Natural killer cell (primary cell): ENCODE measurements at places on chromosomes 7 and 10.

- DNase-seq: no peak
Observed at GRCh38 chr10:96188916-96189315, 58.8 kb downstream of the ZNF518A start.

DNA sequence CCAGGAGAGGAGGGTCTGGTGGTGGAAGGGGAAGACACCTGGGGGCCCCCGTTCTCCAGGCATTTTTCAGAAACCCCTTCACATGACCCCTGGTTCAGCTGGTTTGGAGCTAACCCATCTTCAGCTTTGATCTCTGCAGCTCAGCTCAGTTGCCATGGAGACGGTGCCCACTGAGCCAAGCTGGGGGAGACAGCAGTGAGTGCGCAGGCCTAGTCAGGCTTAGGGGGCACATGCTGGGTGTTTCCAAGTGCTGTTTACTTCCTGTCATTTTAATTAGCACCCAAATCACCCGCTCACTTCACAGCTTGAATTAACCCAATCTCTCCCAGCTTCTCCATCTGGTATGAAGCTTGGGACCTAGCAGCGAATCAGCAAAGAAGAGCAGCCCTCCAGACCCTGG lies 9.0 kb downstream of the SPOCK2 start:
- DNase-seq: peak; percentile 60

DNA sequence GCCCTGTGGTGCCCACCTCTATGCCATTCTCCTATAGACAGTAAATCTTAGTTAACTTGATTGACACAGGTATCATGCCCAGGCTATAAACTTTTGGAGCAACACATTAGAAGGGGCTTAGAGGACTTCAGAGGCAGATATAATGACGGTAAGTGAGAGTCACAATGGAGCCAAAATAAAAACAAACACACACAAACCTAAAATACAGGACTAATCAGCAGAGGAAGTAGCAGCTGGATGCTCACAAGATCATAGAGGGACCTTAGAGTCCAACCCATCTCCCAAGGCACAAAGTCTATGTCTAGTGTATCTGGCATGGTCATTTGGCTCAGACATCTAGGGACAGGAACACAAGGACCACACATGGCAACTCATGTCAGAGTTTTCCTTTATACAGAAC lies 12.3 kb downstream of the SLC13A4 start:
- DNase-seq: no peak

DNA sequence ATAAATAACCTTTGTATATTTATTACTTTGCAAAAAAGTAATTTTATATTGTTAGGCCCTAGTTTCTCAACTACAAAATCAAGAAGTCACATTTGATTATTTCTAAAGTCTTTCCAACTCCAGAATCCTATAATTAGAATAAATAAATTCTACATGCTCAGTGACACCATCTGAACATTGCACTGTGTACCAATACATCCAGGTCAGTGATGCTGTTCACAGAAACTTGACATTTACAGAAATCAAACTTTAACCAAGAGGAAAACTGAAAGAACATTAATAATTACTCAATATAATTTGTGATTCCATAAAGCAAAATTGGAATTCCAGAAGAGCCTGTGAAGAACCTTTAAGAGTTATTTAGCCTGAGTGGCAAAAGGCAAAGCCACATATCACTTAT lies 104.0 kb upstream of the FAM133B start:
- DNase-seq: no peak

GRCh38 chr7:155431231-155431630 lies 26.7 kb upstream of the EN2 start:
- DNase-seq: no peak

GRCh38 chr10:49072166-49072885 lies 43.0 kb downstream of the VSTM4 start:
- no peak for DNase-seq

DNA sequence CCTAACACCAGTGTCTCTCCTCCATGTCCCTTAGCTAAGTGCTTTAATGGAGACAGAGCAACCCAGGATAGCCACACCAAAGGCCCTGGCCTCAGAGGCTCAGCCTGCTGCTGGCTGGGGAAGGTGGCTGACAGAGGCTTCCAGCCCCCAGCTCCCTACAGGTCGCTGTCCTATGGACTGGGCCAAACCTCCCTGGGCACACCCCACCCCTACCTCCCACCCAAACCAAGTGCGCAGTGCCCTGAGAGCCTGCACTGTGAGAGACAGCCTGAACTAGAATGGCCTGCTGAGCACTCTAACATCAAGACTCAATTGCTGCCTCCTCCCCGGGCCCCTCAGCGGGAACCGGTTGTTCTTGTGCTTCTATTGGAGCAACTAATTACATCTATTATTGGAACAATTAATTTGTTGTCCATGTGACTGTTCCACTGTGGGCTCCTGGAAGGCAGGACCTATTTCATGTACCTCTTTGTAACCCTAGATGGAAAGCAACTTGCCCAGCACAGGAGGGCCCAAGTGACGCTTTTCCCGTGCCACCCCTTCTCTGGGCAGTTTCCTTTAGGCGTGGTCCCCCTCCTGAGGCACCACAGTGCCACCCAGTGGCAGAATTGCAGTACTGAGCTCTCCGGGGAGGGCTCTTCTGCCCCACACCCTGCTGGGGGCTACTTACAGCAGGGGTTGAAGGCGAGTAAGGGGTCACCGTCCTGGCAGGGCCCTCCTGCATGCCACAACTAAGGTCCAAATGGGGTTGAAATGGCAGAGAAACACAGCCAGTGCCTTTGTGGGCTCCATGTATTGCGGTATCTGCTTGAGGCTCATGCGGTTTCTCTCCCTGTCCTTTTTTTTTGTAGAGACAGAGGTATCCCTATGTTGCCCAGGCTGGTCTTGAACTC lies 63.7 kb upstream of the WAPL start:
- peak; percentile 86 for DNase-seq

GRCh38 chr10:94193466-94193924 lies 169.2 kb downstream of the NOC3L start:
- no peak for DNase-seq

GRCh38 chr10:46226232-46226631 lies 60.6 kb upstream of the ANTXRL start:
- DNase-seq: no peak

- DNase-seq: peak; percentile 75
Observed at GRCh38 chr10:110600487-110601101, 33.1 kb downstream of the SMC3 start.

GRCh38 chr7:48140001-48140681 lies 31.1 kb upstream of the ABCA13 start:
- DNase-seq: no peak

GRCh38 chr7:25391295-25391861 lies 163.1 kb upstream of the NPVF start:
- no peak for DNase-seq

DNA sequence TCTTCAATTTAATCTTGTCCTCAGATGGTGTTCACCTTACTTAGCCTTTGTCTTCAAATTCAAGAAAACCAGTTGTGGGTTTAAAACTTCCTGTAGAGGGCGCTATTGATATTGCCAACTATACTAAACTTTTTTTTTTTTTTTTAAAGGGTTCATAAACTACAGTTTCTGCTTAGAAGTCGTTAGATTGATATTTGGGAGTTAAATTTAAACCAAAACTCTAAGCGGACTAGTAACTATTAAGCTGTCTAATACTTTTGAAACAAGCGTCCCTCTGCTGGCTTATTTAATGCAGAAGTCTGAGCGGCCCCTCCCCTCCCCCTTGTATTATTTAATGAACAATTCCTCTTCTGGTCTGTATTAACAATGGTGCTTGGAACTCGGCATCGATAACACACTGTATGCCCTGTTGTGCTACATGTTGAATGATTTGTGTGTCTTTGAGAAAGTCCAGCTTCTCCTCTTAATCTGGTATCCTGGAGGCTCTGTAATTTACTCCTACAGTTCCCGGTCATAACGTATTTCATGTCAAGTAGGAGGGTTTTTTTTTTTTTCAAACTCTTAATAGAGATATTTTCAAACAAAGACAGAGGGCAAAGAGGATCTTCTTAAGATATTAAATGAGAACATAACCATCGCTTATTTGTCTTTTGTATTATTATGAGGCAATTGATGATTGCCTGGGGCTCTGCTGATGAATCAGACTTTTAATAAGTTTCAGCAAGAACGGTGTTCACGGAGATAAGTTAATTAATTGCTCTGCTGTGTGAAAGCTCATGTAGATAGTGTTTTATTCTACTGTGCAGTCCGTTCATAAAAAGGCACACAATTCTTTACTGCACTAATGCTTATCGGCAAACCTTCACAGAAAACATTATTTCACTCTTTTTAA lies 22.6 kb upstream of the CREB5 start:
- DNase-seq: peak; percentile 52

- DNase-seq: no peak
Observed at GRCh38 chr7:32070406-32071360, at the start of gene PDE1C. PDE1C (minus strand) TSS chr7:32070407.

GRCh38 chr7:47489624-47490023 lies 92.3 kb downstream of the TNS3 start:
- no peak for DNase-seq

GRCh38 chr10:89543841-89544240 lies 8.4 kb upstream of the SLC16A12 start:
- no peak for DNase-seq

GRCh38 chr10:28678687-28679457 lies 1.6 kb downstream of the BAMBI start:
- DNase-seq: peak; percentile 31

- no peak for DNase-seq
Observed at GRCh38 chr10:112966194-112966855, 16.3 kb downstream of the TCF7L2 start.

- DNase-seq: no peak
Observed at GRCh38 chr7:96314402-96315124, 7.3 kb downstream of the SLC25A13 start.

DNA sequence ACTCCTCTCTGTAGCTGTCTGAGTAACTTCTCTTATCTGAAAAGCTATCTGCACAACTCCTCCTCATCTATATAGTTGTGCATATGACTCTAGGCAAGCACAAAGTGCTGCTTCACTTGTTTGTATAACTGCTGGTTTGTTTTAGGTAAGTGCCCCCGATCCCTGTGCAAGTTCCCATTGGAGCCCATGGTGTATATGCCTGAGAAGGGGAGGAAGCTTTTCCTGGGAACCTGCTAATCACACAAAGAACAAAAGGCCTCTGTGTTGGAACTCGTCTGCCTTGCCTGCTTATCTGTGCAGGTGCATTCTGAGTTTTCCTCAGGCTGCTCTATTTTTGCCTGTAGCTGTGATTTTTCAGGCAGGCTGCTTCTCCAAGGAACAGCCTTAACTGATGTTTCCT lies 23.2 kb upstream of the PHF14 start:
- DNase-seq: no peak

GRCh38 chr10:99339077-99339476 lies 9.9 kb downstream of the CNNM1 start:
- DNase-seq: no peak

DNA sequence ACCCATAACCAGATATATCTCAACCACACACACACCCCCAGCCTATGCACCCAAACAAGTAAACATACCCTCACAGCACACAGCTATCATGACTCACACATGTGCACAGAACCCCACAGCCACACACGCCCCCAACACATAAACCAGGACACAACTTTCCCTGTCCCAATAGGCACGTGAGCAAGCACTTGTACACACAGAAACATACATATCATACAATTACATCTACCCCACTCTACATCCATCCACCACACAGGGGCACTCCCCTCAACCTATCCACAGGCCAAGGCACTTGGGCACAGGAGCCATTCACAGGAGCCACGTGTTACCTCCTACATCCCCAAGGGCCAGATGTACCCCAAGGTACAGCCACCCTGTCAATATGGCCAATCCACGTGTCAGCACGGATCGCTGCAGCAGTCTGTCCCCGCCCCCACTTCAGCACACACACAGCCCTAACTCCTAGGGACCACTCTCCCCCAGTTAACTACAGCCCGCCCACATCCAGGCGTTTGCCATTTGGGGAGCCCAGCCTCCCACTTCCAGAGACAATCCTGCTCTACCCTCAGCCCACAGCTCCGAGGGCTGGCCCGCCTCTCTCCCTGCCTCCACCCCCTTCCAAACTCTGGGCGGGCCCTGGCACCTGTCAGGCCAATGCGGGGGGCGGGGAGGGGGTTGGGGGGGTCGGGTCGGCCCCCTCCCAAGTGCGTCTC lies 163.5 kb downstream of the SH3PXD2A start:
- DNase-seq: no peak

GRCh38 chr10:50417886-50418830 lies 166.8 kb upstream of the ASAH2 start:
- DNase-seq: no peak

- no peak for DNase-seq
Observed at GRCh38 chr7:142053988-142054387, 57.5 kb upstream of the MGAM2 start.

DNA sequence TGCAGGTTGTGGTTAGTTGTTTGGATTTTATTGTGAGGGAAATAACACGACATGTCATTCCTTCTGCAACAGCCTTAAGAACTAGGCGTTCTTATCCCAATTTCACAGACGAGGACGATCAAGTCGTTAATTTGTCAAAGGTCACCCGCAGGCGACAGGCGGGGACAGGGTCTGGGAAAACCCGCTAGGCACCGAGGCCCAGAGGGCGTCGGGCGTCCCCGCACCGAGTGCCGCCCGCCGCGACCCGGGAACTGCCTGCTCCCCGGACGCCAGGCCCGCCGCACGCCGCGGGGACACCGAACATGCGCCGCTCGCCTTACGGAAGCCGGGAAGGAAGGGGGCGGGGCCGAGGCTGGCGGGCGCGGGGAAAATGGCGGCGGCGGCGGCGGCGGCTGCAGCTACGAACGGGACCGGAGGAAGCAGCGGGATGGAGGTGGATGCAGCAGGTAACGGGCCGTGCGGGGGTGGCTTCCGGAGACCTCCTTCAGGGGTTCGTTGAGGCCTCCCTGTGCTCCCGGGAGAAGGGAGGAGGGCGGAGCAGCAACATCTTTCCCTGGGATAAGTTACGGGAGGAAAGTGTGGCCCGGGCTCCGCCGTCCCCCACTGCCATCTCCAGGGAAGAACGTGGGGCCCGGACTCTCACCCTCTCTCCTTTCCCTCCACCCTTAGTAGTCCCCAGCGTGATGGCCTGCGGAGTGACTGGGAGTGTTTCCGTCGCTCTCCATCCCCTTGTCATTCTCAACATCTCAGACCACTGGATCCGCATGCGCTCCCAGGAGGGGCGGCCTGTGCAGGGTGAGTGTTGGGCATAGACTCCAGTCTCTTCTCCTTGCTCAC lies at the start of gene COPS6:
Gene COPS6 (plus strand): TSS at position 349 of the 837 bp plus-strand sequence. CDS start 22 bp downstream, at position 371.
- peak; percentile 89 for DNase-seq
